RWPE1 (cell line): ENCODE measurements at places on chromosomes 12 and 14.

- DNase-seq: no peak
Measured at GRCh38 chr12:105281694-105282049, 45.7 kb upstream of the APPL2 start.

- no peak for DNase-seq
Measured at GRCh38 chr12:109461049-109461845, 15.9 kb downstream of the KCTD10 start.

DNA sequence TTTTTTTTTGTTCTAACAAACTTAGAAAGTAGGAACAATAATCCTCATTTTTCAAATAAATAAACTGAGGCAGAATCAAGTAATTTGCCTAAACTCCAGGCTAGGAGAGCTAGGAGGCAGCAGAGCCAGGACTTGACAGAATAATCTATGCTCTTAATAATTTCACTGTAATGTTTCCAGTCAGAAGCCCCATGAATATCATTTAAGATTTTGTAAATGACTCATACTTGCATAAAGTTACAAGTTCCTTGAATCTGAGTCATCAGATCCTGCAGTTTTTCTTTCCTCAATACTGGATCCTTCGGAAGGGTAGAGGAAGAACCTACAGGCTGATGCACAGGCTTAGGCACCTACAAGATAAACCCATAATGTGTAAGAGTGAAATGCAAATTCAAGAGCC lies 29.0 kb downstream of the CAPRIN2 start:
- peak; percentile 84 for DNase-seq

- no peak for DNase-seq
Measured at GRCh38 chr12:98449584-98449983, 65.8 kb upstream of the TMPO start.

DNA sequence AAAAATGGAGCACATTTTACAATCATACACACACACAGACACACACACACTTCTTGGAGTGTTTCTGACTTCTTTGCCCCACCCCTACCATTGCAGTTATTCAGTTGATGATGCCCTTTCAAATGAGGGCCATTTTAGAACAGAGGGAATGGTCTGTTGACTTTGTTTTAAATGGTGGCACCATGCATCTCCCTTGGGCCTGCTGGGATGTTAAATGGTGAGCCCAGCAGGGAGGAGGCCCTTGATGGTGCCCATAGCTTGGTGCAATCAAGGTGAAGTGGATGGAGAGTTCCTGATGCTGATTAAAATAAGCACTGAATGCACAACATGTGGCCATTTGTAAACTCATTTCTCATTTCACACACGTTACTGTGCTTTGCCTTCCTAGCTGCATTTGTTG lies 13.3 kb downstream of the C12orf75 start:
- no peak for DNase-seq
